Activated CD8-positive, alpha-beta T cell treated with anti-CD3 and anti-CD28 coated beads, Interleukin-2, amount 10 ng/mL, durations not matched to agents 7 days and 5 days (primary cell): ENCODE measurements at places on chromosomes 5 and 9.
A peak's percentile ranks its signal among the peaks of the same experiment; 100 is the strongest.

- DNase-seq, result no peak
Observed at GRCh38 chr5:152331718-152332117, 73.4 kb downstream of the NMUR2 start.

- no peak for DNase-seq
Observed at GRCh38 chr9:29969856-29970647, 2396.8 kb upstream of the C9orf72 start.

DNA sequence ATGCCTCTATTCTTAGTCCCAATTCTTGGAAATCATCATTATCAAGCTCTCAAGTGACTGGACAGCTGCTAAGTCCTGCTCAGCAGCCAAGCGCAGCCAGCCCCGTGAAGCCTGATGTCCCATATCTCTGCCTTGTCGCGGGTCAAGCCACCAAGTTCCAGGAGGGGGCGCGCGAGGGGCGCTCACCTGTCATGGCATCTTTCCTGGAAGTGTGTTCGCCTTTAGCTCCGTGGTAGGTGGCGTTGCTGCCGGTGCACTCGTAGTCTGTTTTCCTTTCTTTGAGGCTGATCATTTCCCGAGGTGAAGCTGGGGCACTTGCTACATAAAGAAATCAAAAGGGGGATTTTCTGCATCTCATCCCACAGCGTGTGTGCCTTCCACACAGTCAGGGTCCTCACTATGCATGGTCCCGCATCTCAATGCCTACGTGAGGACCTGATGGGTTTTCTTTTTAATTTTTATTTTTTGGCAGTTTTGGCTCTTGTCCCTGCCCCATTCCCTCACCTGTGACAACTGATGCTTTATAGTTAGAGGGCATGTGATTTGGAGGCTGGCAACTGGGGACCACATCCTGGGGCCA, 227.0 kb upstream of the DAP start:
- DNase-seq, result peak; percentile 74

- DNase-seq, result no peak
Observed at GRCh38 chr5:1050423-1051365, 42.1 kb downstream of the NKD2 start.

DNA sequence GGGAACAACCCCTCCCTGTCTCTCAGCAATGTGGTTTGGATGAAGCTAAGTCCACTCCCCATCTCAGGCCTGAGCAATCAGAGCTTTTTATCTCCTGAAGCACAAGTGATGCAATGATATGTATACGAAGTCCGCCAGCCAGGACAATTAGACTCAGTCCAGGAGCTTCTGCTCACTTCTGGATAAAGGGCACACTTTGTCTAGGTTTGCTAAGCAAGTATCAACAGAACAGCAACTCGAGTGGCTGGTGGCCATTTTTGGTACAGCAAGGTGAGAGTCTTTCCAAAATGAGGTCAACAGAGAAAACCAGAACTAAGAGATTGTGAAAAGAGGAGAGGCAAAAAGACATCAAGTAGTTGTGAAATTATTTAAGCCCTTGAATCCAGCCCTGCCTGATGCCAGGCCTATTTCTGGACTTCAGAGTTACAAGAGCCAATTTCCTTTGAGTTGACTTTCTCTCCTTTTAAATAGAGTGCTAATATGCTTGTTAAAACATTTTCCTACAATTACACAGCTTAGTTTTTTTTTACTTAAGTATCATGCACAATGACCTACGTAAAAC, 8.2 kb downstream of the NDUFA8 start:
- no peak for DNase-seq

DNA sequence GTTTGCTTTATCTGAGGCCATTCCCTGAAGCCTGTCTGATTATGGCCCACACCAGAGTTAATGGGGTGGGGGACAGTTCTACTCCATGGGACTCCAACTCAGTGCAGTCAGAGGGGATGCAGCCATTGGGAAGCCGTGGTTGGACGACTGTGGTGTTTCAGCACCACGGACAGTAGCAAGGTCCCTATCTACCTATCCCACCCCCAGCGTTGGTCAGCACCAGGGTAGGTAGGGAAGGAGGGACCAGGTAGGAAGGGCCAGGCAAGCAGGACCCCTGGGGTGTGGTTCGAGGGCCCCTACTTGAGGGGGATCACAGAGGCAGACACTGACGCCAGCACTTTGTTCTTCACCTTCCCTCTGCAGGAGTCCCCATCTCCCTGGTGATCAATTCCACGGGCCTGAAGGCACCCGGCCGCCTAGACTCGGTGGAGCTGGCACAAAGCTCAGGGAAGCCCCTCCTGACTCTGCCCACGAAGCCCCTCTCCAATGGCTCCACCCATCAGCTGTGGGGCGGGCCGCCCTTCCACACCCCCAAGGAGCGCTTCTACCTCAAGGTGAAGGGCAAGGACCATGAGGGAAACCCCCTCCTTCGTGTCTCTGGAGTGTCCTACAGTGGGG, 33.2 kb downstream of the HMCN2 start:
- no peak for DNase-seq

- DNase-seq, result no peak
Observed at GRCh38 chr9:101832486-101832885, 94.0 kb upstream of the GRIN3A start.

DNA sequence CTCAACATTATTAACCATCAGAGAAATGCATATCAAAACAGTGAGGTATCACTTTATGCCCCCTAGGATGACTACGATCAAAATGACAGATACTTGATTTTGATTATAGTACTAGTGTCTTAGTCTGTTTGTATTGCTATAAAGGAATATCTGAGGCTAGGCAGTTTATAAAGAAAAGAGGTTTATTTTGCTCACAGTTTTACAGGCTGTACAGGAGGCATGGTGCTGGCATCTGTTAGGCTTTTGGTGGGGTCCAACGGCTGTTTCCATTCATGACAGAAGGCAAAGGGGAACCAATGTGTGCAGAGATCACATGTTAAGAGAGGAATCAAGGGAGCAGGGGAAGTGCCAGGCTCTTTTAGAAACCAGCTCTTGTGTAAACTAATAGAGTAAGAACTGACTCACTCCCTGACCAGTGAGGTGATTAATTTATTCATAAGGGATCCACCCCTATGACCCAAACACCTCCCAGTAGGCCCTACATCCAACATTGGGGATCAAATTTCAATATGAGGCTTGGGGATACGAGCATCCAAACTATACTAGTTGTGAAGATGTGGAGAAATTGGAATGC, 16.0 kb upstream of the AFF4 start:
- DNase-seq, result no peak

- DNase-seq, result no peak
Observed at GRCh38 chr9:3758816-3759576, 233.2 kb upstream of the RFX3 start.

DNA sequence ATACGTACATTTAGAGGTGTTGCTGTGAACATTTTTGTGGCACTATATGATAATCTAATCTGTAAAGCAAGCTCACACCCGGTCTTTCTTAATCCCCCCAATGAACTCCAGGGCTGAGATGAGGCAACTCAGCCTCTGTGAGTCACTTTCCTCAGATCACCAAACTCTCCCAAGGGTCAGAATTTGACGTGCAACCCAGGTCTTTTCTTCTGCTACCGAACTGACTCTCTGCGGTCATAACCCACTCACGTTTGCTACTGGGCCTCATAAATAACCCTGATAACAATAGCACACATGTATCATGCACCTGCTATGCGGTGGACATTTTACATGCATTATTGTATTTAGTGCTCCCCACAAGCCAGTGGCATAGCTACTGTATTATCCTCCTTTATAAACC, 153.1 kb downstream of the DROSHA start:
- no peak for DNase-seq

GRCh38 chr5:122870219-122870856, 24.9 kb downstream of the SNX24 start:
- no peak for DNase-seq
